ENCODE measurements at places on chromosomes 1 and 21.
A peak's percentile ranks its signal among the peaks of the same experiment; 100 is the strongest.

DNA sequence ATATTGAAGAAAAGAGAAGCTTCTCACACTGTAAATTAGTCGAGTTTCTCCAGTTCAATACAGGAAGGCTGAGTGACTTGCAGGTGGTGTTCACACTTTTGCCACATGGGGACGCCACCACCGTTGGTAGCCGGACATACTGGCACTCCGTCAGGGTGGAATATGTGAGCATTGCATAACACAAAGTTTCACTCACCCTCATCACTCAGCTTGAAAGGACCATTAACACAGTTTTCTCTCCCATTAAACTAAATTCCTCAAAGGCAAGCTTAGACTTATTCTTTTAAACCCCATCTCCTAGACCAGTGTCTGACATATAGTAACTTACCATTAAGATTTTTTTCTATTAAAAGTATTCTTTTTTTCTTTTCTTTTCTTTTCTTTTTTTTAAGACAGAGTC lies 105.3 kb upstream of the SERBP1 start:
- DNase-seq: peak; percentile 20

GRCh38 chr1:203189951-203190352 lies 3.4 kb upstream of the CHI3L1 start:
- DNase-seq: no peak

- no peak for DNase-seq
These were observed 2.9 kb upstream of the GPR25 start for GRCh38 chr1:200869753-200870391.

GRCh38 chr21:29524055-29524454 lies 225.3 kb downstream of the BACH1 start:
- no peak for DNase-seq

- no peak for DNase-seq
These were observed 159.1 kb downstream of the NFIA start for GRCh38 chr1:61241411-61241838.

DNA sequence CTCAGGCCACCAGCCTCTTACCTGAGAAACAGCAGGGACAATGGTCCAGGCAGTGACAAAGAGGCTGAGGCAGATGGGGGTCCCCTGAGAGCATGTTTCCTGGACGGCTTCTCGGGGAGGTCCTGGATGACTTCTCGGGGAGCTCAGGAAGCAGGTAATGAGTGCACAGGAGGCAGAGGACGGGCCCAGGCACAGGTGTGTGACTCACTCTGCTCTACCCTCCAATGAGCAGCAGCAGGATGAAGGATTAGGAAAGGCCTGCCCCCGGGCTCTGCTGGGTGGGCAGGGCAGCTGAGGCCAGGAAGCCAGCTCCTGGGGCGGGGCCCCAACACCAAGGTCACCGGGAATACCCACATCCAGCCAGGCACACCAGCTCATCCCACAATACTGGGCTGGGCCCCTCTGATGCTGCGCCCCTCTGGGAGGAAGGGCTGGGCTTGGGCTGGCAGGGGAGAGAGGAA lies 17.2 kb upstream of the PTAFR start:
- no peak for DNase-seq

GRCh38 chr1:225827076-225827475 lies 17.2 kb downstream of the EPHX1 start:
- no peak for DNase-seq

DNA sequence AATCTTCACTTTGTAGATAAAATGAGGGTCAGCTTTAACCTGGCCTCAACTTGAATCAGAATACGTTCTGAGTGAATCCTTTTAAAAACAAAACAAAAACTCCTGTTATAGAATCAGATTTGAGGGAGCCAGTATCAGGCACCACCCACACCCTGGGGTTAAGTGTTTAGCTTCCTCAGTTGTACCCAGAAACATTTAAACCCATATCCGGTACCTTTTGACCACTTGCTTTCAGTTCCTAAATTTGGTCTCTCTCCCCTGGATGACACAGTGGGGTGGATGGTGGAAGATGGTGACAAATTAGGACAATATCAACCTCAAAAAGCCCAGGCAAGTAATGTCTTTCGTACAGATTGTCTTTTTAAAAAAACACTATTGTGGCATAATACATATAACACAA lies 10.4 kb downstream of the KLHDC7A start:
- no peak for DNase-seq

- no peak for DNase-seq
These were observed 98.8 kb downstream of the RHOU start for GRCh38 chr1:228833911-228834688.

- DNase-seq: no peak
These were observed 50.2 kb downstream of the C21orf91 start for GRCh38 chr21:17768840-17769446.

DNA sequence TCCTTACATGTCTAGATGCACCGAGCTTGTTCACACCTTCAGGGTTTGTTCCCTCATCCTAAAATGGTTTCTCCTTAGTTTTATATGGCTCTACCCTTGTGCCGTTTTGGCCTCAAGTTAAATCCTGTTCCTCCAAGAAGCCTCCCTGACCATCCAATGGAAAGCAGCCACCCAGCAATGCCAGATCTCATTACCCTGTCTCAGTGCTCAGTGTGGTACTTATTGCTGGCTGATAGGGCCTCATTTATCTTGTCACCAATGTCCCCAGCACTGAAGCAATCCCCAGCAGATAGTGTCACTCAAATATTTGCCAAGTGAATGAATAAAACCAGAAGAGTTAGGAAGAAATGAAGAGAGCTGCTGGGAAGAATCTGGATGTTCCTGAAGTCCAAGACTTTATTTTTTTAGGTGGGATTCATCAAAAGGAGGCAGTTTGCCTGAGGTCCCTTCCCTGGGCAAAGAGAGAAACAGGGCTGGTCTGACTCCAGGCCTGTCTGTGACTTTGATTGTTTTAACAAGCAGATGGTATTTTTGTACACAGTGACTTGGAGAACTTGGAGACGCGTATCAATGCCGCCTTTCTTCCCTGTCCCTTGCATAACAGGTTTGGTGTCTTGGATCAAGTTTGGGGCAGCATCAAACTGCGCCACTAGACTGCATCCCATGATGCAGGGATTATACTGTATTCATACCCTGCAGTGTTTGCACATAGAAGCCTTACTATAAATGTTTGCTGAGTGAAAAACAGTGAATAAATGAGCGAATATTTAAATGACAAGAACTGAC lies 221.2 kb downstream of the DISC1 start:
- DNase-seq: no peak

GRCh38 chr1:35319988-35320713 lies 51.6 kb downstream of the ZMYM4 start:
- no peak for DNase-seq

DNA sequence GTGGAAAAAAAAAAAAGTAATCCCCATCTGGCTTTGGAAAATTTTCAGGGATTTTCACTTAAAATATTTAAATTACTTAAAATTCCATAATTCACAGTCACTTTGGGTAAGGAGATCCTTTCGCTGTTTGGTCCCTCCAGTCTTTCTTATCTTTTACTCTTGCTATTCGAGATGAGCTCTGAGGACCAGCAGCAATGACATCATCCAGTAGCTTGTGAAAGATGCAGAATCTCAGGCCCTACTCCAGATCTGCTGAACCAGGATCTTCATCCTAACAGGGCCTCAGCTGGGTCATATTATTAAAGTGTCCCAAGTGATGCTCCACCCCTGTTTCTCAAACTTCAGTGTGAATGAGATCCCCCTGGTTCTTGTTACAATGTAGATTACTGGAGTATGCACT lies 46.9 kb upstream of the PLXNA2 start:
- no peak for DNase-seq

DNA sequence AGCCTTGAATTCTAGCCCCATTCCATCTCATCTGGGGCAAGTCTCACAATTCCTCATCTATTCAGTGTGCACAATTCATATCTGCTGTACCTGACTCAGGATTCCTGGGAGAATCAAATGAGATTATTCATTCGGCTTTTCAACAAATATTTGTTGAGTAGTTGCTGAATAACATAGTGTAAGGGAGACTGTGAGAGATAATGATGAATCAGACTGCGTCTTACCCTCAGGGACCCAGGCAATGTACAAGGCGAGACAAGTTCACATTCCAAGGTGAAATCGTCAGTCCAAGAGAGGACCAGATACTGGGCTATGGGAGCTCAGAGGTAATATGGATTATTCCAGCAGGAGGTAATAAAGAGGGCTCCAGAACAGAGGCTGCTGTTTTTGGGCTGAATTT lies 67.8 kb upstream of the SMYD2 start:
- no peak for DNase-seq

DNA sequence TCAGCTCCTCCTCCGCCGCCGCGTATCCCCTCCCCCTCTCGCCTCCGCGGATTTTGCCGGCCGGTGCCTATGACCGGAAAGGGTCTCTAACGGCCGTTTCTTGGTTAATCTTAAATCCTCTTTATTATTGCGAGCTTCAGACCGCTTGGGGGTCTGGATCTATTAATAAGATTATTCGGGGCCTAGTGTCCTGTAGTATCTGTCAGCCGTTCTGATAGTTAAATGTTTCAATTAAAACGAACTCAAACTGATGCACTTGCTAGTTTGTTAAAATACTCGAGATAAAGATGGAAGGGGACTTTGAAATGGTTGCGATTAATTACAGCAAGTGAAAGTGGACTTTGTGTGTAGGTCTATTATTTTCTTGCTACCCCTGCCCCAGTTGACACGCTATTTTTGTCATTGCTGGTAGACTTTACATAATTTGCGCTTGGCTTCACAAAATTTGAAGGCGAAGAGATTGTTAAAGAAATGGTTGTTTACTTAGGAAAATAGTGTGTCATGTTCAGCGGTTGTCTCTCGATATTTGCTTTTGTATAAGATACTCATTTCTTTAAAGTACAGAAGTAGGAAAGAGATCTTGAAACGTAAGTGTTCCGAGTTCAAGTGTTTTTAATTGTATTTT lies 779 bp downstream of the SON start:
- DNase-seq: peak; percentile 56

GRCh38 chr1:56788588-56788987 lies 30.6 kb downstream of the FYB2 start:
- DNase-seq: no peak

DNA sequence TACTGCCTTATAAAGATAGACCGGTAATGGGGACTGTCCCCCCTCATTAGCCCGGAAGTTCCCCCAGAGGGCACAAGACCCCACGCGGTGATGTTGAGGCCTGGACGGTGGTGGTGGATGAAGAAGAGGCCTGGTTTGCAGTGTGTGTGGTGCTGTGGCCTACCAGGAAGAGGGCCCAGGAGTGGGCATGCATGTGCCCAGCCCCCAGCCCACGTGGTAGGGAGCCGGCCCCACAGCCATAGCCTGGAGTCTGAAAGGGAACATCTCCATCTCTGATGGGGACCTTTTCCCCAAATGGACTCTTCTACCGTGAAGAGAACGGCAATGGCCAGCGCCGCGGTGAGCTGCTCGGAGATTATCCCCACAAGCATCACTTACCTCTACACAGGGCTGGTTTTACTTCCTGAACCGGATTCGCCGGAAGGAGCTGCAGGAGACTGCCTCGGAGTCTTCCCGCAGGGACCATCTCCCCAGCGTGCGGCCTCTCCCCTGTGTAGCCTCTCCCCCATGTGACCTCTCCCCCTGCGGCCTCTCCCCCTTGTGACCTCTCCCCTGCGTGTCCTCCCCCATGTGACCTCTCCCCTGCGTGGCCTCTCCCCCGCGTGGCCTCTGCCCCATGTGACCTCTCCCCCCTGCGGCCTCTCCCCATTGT lies 20.6 kb downstream of the RRP1 start:
- DNase-seq: no peak

DNA sequence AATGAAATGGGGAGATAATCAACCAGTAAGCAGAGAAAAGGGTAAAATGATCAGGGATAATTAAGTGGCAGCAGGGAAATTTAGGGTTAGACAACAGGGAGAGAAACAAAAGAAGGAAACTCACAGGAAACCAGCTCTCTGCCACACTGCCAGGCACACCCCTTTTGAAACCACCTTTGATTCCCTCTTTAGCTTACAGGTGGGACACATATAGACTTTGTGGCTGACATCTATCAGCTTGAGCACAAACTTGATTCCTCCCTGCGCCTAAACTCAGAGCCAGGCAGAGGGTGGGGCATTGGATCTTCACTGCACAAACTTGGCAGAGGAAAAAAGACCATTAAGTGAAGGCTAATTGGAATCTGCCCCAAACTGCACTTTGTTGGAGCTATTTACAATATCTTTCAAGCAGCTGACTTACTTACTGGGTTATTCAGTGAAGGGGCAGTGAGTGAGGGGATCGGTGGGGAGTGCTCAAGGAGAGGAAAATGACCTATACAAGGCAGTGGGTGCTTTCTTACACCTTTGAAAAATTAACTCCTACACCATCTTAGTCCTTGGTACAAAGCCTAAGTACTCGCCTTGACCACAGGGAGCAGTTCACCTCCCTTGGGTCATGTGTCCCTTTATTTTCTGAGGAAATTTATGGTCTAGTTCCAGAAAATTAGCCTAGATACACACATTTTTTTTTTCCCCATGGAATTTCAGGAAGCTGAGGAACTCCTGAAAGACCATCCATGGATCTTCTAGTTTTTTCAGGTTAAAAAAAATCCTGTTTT lies 60.2 kb downstream of the PBX1 start:
- no peak for DNase-seq

DNA sequence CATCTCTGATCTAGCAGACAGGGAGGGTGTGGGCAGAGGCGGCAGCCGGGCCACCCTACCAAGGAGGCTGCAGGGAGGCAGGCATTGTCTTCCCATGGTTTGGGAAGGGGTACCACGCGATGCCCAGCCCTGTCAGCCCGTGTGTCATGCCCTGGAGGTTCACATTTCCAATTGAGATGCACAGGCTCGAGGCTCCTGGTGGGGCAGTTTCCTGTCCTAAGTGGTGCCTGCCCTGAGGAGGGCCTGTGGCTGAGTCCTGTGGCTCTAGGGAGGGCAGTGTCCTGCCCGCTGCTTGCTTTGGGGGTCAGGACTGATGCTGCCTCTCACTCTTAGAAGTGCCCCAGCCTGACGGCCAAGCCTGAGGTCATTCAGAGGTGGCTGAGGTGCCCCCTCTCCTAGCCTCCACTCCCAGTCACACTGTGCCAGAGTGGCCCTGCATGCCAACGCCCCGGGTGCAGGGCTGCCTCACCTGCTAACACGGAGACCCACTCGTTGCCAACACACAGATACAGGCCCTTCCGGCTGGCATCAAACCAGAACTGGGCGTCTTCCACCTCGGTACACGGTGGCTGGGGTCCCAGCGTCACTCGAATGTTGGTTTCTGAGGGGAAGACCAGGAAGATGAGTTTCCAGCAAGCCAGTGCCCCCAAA lies 11.9 kb downstream of the KRTAP10-1 start:
- no peak for DNase-seq

- no peak for DNase-seq
These were observed 157.9 kb upstream of the RAB4A start for GRCh38 chr1:229112832-229113548.

Data from stimulated activated CD4-positive, alpha-beta T cell treated with anti-CD3 and anti-CD28 coated beads, Interleukin-15, amount 100 ng/mL, for 48 hours (primary cell).